ENCODE measurements at places on chromosomes 3 and 15. TPM values are rescaled to one million over a fixed set of nuclear protein-coding genes. Genes with fewer than 3 reads are reported as not detected.

DNA sequence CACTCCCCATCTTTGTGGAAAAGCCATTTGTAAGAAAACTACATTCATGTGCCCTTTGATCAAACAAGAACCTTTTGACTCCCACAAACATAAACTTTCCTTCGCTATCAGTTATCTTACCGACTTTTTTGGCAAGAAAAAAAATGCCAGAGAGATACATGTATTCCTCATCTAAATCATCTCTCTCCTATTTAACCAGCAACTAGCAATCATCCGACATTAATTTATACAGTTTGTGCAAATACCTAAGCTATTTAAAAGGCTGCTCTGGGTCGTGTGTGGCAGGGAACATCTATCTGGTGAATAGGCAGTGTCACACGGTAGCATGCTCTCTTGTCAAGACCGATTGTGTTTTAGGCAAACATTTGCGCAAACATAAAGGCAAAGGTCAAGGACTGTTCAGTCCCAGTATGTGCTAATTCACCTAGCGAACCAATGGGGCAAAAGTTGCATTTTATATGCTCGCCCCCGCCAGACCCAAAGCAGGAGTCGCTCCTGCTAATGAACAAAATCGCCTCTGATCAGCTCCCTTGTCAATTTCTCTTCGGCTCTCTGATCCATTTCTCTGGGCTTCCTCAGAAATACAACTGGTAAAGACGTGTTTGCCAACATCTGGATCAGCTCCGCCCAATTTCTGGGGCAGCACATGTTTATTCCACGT lies 37.7 kb downstream of the ZIC4 start:
- DNase-seq = no peak

- no peak for DNase-seq
Measured at GRCh38 chr3:138395865-138396751, 38.3 kb upstream of the ESYT3 start.

GRCh38 chr3:109275702-109276293 lies 40.5 kb downstream of the DPPA2 start:
- no peak for DNase-seq

DNA sequence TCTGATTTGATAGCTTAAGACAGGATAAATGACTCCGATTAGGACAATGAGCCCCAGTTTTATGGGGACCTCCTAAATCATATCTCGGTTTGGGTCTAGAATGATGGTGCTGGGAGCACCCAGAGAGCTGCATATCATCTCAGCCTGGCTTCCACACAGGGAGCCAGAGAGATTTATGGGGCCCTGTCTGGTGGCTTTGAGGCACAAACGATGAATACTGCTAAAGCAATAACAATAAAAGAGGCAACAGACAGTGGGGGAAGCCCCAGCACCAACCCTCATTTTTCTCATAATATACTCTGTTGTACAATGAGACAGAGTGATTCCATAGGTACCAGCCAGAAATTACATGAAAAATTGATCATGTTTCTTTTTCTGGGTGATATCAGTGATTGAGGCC lies 889.0 kb upstream of the CFAP20DC start:
- DNase-seq = no peak

DNA sequence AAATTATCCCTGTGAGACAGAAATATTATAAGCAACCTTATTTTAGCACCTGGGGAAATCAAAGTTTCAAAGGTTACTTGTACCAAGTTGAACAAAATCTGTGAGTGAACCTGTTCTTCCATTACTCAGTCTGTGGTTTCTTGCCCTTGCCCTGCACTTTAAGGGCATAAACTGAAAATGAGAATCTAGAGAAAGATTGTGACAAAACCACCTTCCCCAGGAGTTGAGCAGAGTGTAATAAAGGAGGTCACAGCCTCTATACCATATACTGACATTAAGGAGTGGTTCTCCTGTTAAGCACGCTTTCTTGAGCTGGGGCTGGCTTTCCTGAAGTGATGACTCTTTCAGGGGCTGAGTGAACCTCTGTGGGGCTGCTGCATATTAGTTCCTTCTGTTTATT lies 143.4 kb downstream of the PDCD6IP start:
- no peak for DNase-seq

GRCh38 chr3:23435318-23435717 lies 232.2 kb downstream of the UBE2E2 start:
- DNase-seq = no peak

MAP1A gene
- polyA plus RNA-seq = 8.5 TPM

CRABP1 gene
- 73.0 TPM for polyA plus RNA-seq

GOLGA8A gene
- polyA plus RNA-seq = 39.8 TPM

PLA2G4E gene
- polyA plus RNA-seq = not detected

DNA sequence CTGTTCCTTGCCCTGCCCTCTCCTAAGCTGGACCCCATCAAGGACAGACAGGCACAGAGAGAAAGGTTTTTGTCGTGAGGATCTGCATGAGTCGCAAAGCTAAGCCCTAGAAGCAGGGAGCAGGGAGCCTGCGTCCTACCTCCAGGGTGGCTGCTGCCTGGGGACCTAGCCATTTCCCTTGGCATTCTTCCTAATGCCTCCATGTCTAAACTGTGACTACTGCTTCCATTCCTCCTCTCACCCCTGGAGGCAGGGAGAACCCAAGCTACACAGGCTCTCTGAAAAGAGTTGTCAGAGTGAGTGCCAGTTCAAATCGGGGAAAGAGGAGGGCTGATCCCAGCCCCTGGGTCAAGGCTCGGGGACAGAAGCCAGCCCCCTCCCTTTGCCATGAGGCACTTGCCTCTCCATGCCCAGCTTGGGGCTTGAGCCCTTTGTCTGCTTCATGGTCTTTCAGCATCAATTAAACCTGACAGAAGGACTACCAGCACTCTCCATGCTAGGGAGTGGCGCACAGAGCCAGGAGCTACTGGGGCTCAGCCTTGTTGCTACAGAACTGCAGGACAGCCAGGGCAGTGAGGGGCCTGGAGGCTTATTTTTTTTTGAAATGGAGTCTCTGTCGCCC lies 2.4 kb downstream of the GCHFR start:
- DNase-seq = no peak

- no peak for DNase-seq
Measured at GRCh38 chr3:60528651-60529050, 722.6 kb downstream of the FHIT start.

Measured in left renal cortex interstitium (tissue), 4 donors.